Activated T-helper 9 cell treated with anti-CD3 and anti-CD28 coated beads, Interleukin-2, amount 50 U/mL, for 16 hours (primary cell): ENCODE measurements at places on chromosomes 4 and X.

- DNase-seq = no peak
Observed at GRCh38 chr4:107751670-107752069, 31.6 kb upstream of the PAPSS1 start.

DNA sequence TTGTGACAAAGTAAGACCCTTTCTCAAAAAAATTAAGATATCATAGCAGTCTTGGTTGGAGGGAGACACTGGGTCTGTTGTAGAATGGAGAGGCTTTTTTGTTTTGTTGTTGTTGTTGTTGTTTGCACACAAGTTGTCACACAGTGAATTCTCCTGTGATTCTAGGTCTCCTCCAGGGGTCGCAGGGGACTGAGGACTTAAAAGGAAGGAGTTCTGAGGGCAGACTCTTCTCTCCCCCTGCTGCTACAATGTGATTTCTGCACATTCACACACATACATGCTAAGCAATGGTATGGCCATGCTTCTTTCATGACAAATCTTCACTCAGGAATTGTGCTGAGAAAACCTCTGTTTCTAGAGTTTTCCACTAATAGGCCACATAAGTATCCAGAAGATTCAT is 71.1 kb downstream of the ZNF732 start:
- DNase-seq = no peak

DNA sequence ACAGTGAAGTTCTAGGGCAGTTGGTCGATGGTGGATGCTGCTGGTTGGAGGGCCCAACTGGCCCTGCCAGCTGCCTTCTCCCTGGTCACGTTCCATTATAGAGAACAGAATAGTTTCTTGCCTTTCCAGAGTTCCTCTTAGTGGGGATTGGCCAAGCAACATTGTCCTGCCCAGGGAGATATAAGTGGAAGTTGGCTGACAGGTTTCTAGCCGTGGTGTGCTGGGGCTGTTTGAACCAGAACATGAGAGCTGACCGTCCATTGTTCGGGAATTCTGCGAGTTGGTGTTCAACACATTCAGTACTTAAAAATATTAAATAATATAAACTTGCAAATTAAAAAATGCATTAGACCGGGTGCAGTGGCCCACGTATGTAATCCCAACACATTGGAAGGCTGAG is 3.5 kb upstream of the AFAP1 start:
- no peak for DNase-seq

- no peak for DNase-seq
Observed at GRCh38 chrX:82041034-82041433, 839.1 kb downstream of the SH3BGRL start.
